ENCODE measurements at places on chromosomes 5 and 9.

DNA sequence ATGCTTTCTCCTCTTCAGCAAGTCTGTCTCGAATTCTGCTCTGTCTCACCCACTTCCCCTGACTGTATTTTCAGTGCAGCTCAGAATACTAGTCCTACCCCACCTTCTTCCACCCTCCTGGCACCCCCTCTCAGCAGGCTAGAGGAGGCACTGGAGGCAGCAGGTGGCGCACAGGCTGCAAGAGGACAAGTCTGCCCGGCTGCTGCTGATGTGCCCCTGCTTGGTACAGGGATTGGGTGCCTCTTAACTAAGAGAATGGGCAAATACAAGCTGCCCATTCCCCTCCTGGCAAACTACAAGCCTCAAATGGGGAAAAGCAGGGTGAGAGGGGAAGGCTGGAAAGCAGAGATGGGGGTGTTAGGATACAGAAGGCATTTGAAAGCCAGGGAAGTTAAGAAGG lies 5.1 kb downstream of the TLN1 start:
- no peak for DNase-seq

GRCh38 chr5:79886925-79887655 lies 104.0 kb downstream of the MTX3 start:
- no peak for DNase-seq

DNA sequence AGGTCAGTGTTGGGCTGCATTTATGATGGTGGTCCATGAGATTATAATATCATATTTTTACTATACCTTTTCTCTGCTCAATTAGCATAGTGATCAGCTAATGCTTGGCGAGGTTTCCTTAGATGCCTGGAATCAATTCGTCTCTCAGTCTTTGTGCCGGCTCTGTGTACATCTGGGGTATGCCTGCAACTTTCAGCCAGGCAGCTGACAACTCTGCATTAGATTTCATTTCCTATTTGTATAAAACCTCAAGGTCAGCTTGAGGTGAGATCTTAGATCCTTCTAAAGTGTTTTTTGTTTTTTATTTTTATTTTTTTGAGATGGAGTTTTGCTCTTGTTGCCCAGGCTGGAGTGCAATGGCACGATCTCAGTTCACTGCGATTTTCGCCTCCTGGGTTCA lies 86.8 kb downstream of the MELK start:
- no peak for DNase-seq

- no peak for DNase-seq
Observed at GRCh38 chr5:178486239-178486641, 104.0 kb downstream of the COL23A1 start.

GRCh38 chr9:35905912-35906679 lies at the start of gene HRCT1:
HRCT1 (plus strand) TSS chr9:35906202; CDS start chr9:35906288, 86 bp downstream.
- no peak for DNase-seq

DNA sequence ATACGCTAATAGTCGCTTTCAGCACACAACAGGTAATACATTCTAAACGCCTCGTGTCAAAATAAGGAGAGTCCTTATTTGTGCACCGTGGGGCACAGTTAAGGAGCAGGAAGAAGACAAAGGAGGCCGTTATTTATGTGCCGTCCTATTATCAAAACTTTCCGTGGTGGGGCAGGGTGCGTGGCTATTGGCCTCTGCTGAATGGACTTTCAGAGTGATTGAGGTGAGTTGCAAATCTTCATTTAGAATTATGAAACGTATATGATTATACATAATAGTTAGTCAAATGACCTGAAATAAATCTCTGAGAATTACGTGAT lies 833 bp downstream of the C5orf24 start:
- peak; percentile 15 for DNase-seq

DNA sequence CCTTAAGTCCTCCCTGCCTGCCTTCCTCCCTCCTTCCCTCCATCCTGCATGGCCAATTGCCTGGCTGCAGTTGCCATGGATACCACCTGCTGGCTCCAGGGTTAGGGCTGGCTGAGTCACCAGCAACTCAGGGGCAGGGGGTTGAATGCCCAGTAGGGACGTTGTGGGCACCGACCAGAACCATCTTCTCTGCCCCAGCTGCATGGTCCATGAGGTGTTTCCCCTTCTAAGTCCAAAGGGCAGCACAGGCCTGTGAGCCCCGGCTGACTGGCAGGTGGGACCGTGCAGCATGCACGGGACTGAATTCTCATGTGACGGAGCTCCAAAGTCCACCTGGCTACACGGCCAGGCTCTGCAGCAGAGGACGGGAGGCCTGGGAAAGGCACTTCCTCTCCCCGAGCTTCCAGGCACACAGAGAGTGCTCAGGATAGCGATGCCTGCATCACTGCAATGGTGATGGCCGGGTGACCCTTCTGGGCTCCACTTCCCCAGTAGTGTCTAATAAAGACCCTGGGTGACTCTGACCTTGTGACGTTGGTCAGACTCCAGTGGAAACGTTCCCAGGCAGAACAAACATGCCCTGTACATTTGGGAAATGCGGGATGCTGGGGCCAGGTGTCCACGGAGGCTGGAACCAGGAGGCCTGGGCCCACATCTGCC lies 5.7 kb downstream of the ASS1 start:
- no peak for DNase-seq

DNA sequence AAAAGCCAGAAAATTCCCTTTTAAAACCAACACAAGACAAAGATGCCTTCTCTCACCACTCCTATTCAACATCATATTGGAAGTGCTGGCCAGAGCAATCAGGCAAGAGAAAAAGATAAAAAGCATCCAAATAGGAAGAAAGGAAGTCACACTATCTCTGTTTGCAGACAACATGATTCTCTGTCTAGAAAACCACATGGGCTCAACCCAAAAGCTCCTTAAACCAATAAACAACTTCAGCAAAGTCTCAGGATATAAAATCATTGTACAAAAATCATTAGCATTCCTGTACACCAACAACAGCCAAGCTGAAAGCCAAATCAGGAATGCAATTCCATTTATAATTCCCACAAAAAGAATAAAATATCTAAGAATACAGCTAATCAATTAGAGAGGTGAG lies 112.0 kb downstream of the ADAMTSL1 start:
- no peak for DNase-seq

DNA sequence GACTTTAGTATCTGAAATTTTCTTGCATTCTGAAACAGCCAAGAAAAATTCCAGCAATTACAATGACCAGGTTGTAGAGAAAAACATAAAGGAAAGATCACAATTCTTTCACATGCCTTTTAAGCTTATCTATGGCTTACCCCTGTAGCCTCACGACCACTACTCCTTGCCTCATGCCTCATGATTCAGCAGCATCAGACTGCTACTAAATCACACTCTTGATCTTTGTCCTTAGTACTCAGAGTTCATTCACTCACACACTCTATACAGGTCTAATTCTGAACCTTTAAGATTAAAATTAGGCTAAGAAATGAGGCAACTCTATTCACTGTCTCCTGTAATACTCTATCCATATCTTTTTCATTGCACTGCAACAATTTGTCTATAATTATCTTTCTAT lies 415.1 kb downstream of the MLLT3 start:
- no peak for DNase-seq

- no peak for DNase-seq
Observed at GRCh38 chr9:121071756-121072421, 2.9 kb upstream of the CNTRL start.

DNA sequence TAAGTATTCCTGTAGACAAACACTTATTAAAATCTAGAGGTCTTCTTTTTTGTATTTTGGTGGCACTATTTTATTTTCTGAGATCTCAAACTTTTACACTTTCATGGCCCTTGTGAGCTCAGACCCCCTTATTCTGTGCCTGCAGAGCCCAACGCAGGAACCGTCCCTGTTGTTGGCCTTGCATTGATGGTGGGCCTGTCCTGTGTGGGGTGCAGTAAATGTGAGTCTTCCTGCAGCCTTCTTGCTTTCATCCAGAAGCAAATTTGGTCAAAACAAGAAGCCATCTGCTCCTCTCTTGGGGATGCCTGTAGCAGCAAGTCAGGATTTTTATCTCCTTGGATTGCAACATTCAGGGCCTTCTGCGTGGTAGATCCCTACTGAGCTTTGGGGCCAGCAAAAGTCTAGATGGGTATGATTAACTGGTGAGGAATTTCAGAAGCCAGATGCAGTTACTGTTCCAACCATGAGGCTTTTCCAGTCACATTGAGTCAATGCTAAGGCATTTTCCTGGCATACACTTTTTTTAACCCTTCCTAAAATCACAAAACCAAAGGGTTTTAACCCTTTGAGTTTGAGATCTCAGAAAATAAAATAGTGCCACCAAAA lies 31.7 kb downstream of the BASP1 start:
- no peak for DNase-seq

Data from activated T-cell treated with anti-CD3 and anti-CD28 coated beads for 48 hours (primary cell).